ENCODE measurements at places on chromosomes 7 and 10.

DNA sequence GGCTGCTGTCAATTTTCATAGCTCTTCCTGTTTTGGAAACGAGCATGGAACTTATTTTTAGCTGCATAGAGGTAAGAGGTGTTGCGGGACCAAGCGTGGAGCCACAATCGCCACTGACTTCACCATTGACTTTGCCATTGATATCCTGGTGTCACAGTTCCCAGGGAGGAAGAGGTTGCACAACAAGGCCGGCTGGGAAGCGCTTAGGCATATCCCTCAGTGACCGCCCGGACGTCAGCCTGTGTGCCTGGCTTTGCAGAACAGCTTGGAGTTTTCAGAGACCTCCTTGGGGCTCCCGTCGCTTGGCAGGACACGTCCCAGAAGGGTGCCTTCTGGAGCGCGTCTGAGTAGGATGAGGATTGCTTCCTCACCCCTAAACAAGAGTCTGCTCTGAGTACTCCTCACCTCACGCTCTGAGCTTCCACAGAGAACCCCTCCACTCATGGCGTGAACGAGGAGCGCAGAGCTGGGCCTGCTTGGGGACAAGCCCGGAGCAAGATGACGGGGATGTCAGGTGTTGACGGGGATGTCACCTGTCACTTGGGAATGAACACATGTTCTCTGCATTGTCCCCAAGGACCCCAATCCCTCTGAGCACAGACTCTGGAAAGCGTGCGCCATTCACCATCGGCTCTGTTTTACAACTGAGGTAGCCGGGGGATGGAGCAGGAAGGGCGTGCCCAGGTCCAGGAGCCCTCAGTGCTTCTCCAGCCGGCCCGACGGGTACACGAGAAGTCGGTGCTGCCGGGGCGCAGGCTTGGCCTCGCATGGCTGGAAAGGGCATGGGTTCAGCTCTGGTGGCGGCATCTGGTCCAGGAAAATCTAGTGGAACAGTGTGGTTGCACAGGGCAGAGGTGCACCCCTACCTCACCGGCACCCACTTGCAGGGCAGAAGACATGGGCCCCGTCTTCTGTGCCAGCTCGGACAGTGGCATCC lies 192.3 kb upstream of the SHH start:
- no peak for DNase-seq

GRCh38 chr7:42414941-42415505 lies 178.0 kb upstream of the GLI3 start:
- no peak for DNase-seq

GRCh38 chr7:117084286-117084685 lies 131.0 kb downstream of the ST7 start:
- no peak for DNase-seq

GRCh38 chr7:141585592-141586510 lies 34.6 kb downstream of the AGK start:
- no peak for DNase-seq

DNA sequence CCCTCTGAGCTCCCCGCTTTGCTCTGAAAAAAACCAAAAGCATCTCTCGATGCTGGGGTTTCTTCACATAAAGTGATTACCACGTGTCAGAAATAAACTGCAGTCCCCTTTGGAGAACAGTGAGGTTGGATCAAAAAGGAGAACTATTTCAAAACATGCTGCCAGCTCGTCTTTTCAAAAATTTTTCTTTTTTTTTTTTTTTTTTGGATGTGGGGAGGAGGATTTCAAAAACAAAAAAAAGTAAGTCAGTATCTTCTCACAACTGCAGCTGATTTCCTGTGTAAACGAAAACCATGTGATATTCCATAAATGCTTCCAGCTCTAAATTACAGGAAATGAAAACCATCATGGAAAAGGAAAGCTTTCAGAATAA lies 155.0 kb upstream of the LYZL2 start:
- no peak for DNase-seq

GRCh38 chr7:29921404-29922010 lies 68.1 kb downstream of the SCRN1 start:
- peak; percentile 79 for DNase-seq

DNA sequence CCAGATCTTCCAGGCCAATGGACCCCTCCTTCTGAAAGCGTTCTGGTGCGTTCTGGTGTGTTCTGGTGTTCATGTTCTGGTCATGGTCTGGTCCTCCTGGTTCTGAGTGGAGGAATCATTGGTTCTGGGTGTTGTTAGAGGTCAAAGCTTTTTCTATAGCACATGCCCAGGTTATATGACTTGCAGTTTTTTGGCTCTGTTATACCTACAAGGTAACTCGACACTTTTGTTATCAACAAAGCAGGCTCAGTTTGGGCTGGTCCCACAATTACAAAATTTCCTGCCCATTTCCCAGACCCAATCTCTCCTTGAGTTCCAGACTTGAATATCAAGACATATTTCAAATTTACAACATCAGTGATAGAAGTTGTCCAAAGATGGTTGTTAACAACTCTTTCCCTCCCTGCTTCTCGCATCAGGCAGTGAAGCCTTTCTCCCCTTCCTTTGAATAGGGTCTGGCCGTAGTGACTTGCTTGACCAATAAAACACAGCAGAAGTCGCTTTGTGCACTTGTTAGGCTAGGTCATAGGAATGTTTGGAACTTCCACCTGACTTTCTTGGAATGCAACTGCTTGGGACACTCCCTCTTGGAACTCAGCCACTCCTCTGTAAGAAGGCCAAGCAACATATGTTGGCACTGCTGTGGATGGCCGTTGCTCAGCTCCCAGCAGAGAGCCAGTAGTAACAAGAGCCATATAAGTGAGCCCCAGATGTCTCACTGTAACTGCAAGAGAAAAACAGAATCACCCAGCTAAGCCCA lies 83.1 kb upstream of the STEAP1B start:
- no peak for DNase-seq

- DNase-seq: no peak
These were observed 25.3 kb downstream of the ZSCAN25 start for GRCh38 chr7:99642027-99642426.

DNA sequence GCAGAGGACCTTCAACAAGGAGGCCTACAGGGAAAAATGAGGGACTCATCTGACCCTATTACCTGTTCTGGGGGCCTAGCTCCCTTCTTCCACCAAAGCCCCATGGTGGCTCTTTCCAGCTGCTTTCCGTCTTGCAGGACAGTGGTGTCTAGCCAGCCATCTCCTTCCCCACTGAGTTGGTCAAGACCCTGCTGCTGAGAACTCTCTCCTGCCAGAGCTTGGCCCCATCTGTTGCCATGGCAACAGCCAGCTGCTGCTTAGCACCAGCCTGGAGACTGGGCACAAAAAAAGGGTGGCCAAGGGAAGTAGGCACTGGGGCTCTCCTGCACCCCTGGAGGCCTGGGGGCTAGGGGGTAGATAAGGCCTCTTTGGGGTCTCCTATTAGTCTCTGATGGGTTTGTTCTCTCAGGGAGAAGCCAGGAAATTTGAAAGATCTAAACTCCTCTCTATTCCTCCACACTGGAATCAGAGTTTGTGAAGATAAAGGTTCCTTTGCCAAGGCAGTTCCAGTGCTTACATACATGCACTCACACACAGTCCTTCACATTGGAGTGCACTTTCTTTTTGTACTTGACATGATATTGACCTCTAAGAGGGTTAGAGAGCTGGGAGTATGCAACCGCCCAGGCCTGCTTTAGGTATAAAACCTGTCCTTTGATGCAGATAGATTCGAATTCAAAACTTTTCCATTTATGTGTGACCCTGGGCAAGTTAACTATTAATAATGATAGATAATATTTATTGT lies 15.8 kb downstream of the TSPAN33 start:
- DNase-seq: peak; percentile 86

GRCh38 chr10:84054743-84055142 lies 84.6 kb upstream of the GHITM start:
- DNase-seq: no peak

- no peak for DNase-seq
These were observed 21.5 kb downstream of the LMOD2 start for GRCh38 chr7:123677061-123677715.

GRCh38 chr10:101839416-101840063 lies 4.1 kb downstream of the KCNIP2 start:
- no peak for DNase-seq

- no peak for DNase-seq
These were observed at the start of gene GIMAP6 for GRCh38 chr7:150631866-150632864. Gene GIMAP6, minus strand, starts transcription at chr7:150632385. Its CDS starts 2,243 bp downstream, at chr7:150630142.

- DNase-seq: no peak
These were observed 11.7 kb upstream of the RBM17 start for GRCh38 chr10:6077071-6077675.

- no peak for DNase-seq
These were observed 27.5 kb downstream of the KCNH2 start for GRCh38 chr7:150950496-150951180.

DNA sequence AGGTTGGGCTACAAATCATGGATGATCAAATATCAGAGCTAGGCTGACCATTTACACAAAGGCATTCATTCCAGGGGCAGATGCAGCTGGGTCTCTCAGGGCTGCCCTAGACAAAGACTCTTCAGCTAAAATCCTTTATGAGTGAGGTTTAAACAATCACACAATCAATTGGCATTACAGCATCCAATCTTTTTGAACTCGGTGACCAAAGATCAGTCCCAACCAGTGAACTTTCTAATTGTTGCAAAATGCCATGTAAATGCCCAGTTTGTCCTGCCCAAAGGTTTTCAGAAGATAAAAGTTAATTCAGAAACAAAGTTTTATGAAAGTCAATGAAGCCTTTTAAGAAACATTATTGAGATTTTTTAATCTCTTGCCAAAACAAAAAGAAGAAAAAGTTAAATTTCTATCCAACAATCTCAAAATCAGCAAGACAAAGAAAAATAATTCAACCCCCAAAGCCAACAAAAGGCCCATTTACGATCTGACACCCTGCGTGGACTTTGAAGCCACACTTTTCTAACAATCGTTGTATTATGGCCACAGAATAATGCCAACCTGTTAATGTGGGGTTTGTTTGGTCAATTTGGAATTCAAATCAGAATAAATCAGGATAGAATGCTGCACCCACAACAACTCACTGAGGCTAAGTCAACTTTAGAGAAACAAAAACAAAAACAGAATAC lies 40.9 kb downstream of the GPR37 start:
- peak; percentile 13 for DNase-seq

DNA sequence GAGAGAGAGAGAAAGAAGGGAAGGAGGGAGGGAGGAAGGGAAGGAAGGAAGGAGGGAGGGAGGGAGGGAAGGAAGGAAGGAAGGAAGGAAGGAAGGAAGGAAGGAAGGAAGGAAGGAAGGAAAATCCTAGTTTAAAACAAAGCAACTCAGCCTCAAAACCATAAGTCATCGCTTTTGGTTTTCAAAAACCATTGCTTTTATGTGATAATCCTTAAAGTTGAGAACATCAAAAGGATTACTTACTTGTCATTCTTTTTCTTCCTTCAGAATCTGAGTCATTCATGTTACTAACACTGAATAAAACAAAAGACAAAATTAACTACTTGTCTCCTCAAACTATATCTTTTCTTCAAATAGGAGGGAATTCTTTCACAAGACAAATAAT lies 21.6 kb upstream of the PDSS1 start:
- no peak for DNase-seq

DNA sequence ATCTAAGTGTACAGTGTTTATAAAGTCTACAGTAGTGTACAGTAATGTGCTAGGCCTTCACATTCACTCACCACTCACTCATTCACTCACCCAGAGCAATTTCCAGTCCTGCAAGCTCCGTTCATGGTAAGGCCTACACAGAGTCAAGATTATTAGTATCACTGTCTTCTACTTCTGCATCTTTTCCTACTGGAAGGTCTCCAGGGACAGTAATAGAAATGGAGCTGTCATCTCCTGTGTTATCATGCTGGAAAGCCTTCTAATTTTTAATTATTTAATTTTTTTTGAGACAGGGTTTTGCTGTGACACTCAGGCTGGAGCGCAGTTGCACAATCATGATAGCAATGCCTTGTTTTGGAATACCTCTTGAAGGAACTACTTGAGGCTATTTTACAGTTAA lies 207.0 kb downstream of the HTR7 start:
- DNase-seq: no peak

- no peak for DNase-seq
These were observed 72.5 kb upstream of the UCN3 start for GRCh38 chr10:5292196-5292735.

DNA sequence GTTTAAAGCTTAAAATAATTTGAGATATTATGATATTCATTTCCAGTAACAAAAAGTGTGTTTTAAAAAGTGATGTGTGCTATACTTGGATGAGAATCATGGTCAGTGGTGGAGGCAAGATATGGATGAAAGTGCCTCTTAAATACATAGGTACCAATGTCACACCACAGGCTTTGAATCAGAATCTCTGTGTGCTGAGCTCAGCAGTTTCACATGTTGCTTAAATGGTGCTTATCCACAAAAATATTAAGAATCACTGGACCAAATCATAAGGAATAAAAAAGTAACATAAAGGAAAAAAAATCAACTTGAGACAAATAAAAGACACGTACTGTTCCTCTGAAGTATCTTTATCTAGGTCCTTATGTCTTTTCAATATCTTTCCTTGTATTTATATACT lies 850.5 kb upstream of the POT1 start:
- DNase-seq: no peak

GRCh38 chr7:41538810-41539724 lies 163.8 kb downstream of the INHBA start:
- DNase-seq: peak; percentile 19

GRCh38 chr10:48366261-48366660 lies 59.8 kb downstream of the MAPK8 start:
- no peak for DNase-seq

GRCh38 chr10:100510533-100511308 lies 8.9 kb downstream of the SEC31B start:
- no peak for DNase-seq

DNA sequence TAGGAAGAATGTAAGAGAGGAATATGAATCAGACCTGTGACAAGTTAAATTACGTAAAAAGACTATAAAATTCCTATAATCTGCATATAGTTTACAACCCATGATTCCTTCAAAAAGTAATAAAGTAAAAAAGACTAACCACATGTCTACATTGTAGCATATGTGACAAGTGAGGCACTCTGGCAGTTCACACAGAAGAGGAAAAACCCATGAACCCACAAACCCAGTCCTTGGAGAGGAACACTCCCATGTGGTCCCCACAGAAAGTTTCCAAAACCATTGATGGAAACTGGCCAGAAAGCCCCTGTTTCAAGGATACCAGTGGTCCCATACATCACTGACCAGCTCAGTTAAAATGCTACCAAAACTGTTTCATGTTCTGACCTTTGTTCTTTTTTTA lies 15.7 kb downstream of the KDM7A start:
- DNase-seq: no peak

GRCh38 chr10:68566351-68566750 lies 6.2 kb downstream of the TET1 start:
- no peak for DNase-seq

- DNase-seq: no peak
These were observed 125.3 kb downstream of the DYNC1I1 start for GRCh38 chr7:95897557-95898251.

DNA sequence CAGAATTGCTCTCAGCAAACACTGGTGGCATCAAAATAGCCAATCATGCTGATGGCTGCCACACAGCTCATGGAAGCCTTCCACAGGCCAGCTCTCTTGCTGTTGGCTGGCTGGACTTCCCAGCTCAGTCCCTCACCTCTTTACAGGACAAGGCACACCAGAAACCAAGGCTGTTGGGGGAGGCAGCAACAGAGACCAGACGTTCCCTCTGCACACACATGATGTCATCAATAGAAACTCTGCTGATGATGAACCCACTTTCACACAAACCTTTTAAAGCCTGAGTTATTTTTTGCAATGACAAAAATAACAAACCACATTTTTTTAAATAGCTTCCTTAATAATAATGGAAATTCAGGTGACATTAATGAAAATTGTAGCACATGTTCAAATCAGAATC lies 300.9 kb upstream of the C7orf33 start:
- DNase-seq: no peak

All from spinal cord (tissue), 10 donors.